NCI-H146 (cell line): ENCODE measurements at places on chromosomes 4 and X.

- peak; percentile 89 for DNase-seq
Measured at GRCh38 chr4:6574747-6575502, at the start of gene MAN2B2. Gene MAN2B2, plus strand, starts transcription at chr4:6575189. Its CDS starts 22 bp downstream, at chr4:6575211.

DNA sequence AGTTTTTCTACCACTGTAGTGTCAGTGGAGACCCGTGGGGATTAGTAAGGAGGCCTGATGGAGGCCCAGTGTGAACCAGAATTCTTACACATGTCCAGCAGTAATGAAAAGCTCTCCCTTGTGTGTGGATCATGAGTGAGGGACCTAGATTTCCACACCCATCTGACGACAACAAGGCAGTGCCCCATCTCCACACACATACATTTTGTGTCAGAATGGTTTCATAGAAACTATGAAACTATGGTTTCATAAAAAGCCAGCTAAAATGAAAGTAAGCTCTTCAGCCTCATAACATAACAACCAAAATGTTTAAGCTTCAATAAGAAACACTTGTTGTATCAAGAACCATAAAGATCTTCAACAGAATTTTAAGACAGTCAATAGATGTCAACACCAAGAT lies 884.5 kb upstream of the ADGRL3 start:
- no peak for DNase-seq

GRCh38 chrX:13194291-13195103 lies 125.4 kb downstream of the ATXN3L start:
- peak; percentile 88 for DNase-seq

DNA sequence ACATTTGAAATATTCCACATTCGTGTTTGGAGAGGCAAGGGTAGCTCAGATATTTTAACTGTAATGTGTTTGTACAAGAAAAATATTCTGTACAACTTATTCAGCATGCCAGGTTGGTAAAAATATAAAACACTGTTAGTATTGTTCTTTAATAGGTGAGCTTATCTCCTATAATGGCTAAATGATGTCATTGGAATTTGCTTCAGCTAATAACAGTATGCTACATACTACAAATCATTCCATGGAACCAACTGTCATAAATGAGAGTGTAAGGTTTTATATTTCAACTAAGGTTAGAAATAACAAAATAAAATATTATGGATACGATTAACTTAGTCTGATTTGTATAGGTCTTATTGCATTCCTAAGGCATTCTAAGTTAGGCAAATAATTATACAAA lies 206.6 kb downstream of the ADGRL3 start:
- DNase-seq, result peak; percentile 60

DNA sequence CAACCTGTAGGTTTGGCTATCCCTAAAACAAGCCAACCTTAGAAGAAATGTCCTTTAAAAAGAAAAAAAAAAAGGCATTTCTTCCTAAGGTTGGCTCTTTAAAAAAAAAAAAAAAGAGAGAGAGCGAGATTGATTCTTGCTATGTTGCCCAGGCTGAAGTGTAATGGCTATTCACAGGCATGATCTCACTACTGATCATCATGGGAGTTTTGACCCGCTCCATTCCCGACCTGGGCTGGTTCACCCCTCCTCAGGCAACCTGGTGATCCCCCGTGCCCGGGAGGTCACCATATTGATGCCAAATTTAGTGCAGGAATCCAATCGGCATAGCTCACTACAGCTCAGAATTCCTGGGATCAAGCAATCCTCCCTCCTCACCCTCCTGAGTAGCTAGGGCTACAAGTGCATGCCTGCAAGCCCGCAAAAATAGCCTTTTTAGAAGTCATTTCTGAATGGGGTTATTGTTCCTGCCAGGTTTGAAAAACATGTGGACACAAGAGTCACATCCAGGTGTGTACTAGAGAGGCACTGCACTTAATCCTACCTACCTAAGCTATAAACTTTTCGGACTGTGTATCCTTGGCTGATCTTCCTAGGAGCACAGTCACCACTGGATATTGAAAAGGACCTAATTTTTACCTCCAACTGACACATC lies 61.4 kb upstream of the ZCCHC13 start:
- DNase-seq, result no peak

GRCh38 chr4:101125045-101125942 lies 222.0 kb downstream of the PPP3CA start:
- DNase-seq, result no peak
